Hematopoietic multipotent progenitor cell treated with erythropoietin and hydrocortisone succinate and interleukin-3 and kit ligand, for 8 days (in vitro differentiated cells): ENCODE measurements at places on chromosomes 1 and 21.

- no peak for DNase-seq
Measured at GRCh38 chr1:108130794-108131193, 69.3 kb downstream of the SLC25A24 start.

DNA sequence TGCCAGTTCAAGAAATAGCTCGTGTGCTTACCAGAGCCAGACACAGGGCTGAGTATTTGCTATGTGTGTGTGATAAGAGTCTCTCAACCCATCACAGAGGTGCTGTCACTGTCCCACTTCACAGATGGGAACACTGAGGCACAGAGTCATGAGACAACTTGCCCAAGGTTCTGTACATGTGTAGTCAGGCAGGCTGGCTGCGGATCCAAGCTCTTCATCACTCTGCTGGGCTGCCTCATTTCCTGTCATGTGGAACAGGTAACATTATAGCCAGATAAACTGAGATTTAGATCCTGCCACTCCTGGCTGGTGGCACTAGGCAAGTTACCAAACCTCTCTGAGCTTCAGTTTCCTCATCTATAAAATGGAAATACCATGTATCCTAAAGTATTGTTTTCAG is 77.8 kb downstream of the ITPKB start:
- no peak for DNase-seq

- DNase-seq = no peak
Measured at GRCh38 chr1:101709721-101710120, 287.0 kb downstream of the OLFM3 start.

- DNase-seq = no peak
Measured at GRCh38 chr1:154446789-154447188, 41.6 kb downstream of the IL6R start.

DNA sequence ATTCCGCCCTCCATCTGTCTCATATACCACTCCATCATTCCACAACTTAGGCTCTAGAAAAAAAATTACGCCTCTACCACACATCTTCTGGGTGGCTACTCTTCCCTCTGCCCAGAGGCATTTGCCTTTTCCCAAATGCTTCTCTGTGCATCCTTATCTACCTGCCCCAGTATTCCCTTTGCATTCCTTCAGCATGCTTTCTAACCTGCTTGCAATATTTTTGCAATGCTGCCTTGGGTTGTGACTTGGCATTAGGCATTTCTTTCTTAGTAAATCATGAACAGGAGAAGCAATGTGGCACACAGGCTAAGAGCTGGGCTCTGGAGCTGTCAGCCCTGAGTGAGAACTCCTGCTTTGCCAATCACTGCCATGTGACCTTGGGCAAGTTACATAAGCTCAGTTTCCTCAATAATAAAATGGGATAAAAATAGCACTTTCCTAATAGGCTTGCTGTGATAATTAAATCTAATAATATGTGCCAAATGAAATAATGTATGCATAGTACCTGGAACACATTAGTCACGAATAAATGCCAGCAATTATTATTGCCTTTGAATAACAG is 276.0 kb downstream of the ASTN1 start:
- no peak for DNase-seq

DNA sequence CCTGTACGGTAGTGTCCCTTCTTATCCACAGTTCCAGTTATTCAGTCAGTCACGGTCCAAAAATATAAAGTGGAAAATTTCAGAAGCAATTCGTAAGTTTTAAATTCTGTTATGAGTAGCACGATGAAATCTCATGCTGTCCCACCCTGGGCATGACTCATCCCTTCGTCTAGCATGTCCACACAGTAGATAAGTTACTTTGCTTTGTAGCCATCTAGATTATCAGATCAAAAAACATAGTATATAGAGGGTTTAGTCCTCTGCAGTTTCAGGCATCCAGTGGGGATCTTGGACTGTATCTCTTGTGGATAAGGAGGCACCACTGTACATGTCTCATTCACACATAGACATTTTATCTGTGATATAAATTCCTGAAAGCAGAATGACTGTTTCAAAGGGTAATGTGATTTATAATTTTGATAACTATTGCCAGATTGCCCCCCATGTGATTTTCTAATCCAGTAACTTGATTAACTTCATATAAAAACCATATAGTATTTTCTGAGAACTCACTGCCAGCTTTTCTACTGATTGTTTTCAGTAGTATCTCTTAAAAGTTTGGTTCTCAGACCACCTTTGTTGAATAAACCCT is 143.3 kb downstream of the DYRK1A start:
- peak; percentile 42 for DNase-seq

GRCh38 chr1:106534612-106535011 is 521.9 kb upstream of the PRMT6 start:
- DNase-seq = no peak

DNA sequence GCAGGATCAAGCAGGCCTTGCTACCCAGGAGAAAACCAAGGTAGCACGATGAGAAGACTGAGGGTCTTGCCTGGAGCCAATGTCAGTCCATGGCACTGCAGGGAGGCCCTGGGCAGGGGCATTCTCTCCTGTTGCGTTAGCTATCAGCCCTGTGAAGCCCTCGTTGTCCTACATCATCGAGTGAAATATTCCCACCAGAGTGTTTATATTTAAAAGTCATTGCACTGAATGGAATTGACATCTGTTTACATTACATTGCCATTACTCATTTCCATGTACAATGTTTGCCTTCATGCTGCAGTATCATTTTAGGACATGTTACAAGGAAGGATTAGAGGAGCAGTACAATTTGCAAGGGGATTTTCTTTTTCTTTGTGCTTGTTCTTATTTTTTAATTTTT is 243.9 kb downstream of the KAZN start:
- no peak for DNase-seq

DNA sequence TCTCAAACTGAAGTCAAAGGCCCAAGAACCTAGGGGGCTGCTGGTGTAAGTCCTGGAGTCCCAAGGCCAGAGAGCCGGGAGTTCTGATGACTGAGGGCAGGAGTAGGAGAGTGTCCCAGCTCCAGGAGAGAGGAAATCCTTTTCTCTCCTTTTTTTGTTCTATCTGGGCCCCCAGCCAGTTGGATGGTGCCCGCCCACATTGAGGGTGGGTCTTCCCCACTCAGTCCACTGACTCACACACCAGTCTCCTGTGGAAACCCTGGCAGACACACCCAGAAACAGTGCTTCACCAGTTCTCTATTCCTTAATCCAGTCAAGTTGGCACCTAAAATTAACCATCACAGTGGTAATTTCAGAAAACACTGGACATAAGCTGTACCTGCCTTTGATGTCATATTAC is 12.7 kb upstream of the WDR26 start:
- DNase-seq = no peak

DNA sequence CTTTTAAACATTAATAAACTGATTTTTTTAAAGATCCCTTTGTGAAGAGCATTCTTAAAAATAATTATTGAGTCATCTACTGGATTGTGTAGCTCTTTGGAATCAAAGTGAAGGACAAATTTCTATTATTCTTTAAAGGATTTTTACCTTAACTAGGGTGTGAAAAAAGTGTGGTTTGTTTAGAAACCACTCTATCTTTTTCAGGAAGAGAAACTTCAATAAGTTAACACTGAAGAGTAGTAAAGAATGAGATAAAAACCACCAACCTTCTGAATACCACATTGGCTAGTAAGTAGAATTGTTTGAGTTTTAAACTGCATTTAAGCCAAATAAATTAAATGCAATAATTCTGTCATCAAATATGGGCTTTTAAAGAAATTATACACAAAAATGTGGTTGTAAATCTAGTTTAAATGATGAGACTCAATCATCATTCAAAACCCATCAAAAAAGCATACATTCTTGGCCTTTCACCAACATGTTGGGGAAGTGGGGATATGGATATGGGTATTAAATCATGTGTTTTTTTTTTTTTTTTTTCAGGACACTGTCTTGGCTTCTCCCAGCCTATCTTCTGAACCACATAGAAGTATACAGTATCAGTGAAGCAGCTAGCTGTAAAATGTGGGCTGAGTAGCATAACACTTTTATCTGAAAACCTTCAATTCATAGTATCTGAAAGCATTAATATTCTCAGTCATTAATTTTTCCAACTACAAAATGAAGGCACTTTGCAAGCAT is 4.8 kb downstream of the S1PR1 start:
- DNase-seq = no peak

DNA sequence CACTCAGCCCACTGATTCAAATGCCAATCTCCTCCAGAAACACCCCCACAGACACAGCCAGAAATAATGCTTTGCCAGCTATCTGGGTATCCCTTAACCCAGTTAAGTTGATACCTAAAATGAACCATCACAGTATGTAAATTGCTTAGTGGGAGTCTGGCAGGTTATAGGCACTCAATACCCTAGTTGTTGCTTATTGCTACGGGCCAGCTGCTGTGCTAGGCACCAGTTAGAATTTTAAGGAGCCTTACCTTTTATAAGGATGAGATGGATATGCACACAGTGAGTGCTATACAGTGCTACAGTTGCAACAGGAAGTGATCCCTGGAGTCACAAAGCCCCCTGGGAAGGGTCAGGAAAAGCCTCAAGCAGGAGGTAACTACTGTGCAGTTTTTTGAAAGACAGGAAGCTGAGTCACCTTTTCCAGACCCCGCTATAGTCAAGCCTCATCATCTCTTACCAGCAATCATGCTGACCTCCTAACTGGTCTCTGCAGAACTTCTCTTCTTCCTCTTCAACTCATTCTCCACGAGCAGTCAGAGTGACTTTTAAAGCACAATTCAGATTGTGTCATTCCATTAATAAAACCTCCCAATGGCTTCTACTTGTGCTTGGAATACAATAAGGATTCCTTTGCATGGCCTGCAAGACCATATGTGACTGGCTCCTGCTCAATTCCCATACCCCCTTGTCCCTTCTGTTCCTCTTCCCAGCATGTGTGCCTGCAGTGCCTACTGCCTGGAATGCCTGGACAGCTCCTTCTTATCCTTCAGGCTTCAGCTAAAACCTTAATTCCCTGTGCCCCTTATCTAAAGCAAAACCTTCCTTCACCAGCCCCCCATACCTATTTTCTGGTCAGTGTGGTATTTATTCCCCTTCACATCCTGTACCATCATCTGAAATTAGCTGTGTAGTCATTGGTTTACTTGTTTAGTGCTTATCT is 10.4 kb upstream of the TLR5 start:
- DNase-seq = peak; percentile 13

DNA sequence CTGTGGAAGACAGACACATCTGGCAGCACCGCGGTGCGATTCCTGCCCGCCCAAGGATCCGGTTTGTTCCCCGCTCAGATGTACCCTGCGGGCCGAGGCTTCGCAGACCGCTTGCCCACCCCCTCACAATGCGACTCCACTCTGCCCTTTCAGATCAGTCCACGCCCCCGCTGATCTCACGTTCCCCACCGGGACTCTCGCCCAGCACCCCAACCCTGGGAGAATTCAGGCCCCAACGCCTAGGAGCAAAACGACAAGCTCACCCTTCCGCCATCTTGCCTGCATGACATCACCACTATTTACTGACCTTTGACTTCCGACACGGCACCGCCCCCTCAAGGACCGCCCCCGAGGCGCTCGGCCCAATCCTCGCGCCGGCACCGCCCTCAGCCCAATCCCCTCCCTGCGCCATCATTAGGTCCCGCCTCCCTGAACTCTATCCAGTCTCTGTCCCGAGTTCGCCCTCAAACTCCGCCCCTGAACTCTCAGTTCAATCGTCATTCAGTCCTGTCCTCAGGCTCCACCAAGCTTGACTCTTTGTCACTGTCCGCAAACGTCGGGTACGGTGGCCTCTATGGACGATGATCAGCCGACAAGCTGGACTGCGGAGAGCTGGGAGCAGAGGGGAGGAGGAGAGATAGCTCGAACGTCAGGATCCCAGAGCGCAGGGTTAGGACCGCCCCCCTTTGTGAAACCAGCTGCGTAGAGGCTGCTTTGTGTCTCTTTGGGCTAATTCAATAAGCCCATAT is at the start of gene BSDC1:
Gene BSDC1, minus strand, starts transcription at position 301 of the 749 bp plus-strand sequence. Its CDS starts 27 bp downstream, at position 274.
- DNase-seq = peak; percentile 100

GRCh38 chr1:63326473-63327380 is 4.4 kb downstream of the FOXD3 start:
- no peak for DNase-seq

DNA sequence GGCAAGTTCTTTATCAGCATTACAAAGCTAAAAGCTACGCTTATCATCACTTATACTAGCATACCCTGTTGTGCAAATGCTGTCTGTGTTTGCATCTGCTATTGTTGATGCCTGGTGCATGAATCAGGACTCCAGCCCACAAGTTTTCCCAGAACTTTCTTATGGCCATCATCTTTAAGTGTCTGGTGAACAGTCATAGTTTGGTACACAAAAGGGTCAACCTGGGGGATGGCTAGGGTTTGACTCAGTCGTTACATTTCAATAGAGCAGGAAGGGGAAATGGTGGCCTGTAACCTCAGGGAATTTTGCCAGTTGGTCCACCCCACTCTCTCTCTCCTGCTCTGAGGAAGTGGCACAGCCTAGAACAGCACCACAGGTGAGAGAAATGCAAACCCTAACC is 35.4 kb downstream of the SELL start:
- DNase-seq = no peak

- peak; percentile 62 for DNase-seq
Measured at GRCh38 chr1:231315887-231316286, 21.8 kb downstream of the EXOC8 start.

DNA sequence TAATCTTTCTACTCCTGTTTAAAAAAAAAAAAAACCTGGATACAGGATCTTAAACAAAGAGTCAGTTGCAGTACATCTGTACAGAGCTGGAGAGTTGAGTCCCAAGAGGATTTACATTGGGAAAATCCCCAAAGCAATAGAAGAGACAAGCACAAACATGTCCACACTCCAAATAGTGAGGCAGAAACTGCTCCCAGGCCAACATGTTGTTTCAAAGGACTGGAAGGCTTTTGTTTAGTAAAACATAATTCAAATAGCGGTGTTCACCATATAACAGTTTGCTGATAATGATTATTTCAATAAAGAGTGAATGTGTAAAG is 425.4 kb downstream of the ADGRL2 start:
- no peak for DNase-seq

- DNase-seq = no peak
Measured at GRCh38 chr1:61370177-61370912, 288.0 kb downstream of the NFIA start.

DNA sequence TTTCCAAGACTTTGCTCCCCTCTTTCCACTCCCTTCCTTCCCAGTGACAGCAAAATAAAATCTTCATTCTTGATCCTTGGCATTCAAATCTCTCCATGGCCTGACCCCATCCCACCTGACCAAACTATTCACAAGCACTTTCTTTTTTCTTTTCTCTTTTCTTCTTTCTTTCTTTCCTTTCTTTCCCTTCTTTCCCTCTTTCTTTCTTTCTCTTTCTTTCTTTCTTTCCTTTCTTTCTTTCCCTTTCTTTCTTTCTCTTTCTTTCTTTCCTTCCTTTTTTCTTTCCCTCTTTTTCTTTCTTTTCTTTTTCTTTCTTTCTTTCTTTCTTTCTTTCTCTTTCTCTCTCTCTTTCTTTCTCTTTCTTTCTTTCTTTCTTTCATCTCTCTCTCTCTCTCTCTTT is 207.1 kb downstream of the ADGRL2 start:
- no peak for DNase-seq

GRCh38 chr1:185998391-185998790 is 264.2 kb downstream of the HMCN1 start:
- no peak for DNase-seq

DNA sequence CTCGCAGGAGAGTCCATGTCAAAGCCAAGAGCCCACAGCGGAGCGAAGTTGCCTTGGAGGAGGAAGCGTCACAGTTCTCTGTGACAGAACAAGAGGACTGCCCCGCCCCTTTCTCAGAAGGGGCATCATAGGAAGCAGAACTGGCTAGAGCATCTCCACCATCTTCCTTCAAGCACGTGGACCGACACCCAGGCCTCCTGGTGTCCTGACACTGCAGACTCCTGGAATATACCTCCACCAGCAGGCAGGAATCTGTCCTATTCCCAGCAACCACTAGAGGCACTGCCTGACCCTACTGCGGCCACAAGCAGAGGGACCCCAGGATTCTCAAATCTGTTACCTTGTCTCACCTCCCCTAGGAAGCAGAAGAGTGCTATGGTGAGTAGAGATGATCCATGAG is 37.8 kb downstream of the GPA33 start:
- no peak for DNase-seq
